Stimulated activated CD4-positive, alpha-beta T cell treated with anti-CD3 and anti-CD28 coated beads, Interleukin-15, amount 100 ng/mL, for 48 hours (primary cell): ENCODE measurements at places on chromosomes 1 and 21.

DNA sequence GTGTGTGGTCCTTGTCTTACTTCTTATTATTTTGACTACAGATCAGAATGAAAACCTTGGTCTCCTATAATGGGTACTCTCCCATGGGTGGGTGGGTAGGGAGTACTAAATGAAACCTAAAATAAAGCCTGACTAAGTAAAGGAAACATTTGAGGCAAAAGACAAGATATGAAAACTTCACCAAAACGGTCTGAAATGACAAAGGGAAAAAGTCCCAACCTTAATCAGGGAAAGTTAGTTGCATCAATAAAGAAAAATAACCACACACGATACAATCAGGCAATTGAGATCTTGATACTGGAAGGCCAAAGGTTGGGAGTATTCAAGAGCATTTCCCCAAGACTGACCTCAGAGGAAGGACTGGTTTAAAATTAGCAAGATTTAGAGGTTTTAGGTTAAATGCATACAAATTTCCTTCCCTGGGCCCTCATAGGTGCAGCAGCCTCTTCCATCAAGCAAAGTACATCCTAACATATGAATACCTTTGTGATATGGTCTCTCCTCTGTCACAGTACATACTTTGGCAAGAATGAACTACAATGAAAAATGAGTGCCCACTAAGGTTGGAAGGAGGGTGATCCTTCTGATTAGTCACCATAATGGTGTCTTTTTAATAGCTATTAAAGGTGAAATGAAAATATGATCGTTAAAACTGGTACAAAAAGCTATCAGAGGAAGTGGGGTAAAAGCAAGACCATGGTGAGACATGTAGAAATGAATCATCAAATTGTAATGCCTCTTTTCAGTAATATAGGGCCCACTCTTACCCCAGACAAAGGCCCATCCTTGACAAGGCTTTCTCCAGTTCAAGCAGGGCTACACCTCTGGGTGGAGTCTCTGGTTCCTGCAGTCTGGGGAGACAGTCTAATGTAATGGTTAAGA is 15.3 kb upstream of the TNFSF4 start:
- DNase-seq = no peak

DNA sequence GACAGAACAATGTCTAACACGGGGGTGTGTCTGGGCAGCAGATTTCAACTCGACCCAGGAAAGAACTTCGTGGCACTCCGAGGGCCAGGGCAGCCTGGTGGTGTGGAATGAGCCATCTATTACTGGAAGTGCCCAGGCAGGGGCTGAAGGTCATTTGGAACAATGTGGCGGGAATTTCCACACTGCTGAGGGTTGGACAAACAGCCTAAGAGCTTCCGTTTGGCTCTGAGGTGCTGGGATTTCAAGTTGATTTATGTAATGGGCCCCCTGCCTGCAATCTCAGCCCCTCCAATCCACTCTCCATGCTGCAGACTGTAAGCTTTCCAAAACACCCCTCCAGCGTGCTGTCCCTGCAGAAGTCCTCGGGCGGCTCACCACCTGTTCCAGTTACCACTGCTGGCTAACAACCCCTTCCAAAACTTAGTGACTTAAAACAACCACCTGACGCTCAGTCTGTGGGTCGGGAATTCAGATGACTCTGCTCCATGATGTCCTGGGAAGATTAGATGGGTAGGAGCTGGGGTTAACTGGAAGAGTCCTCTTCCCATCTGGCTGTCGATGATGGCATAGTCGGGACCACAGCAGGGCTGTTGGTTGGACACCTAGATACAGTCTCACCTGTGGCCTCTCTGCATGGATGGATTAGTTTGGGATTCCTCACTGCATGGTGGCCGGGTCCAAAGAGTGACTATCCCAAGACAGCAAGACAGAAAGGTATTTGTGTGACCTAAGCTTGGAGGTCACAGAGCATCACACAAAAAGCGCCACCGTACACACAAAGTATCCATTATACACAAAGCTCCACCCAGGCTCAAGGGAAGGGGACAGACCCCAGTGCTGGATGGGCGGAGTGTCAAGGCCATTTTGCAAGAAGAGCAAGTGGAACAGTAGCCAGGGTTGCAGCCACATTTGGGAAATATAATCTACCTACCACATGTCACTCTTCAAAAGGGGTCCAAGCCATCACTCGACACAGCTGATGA is 89.7 kb upstream of the IFFO2 start:
- no peak for DNase-seq

- DNase-seq = no peak
Measured at GRCh38 chr1:199590708-199591107, 436.8 kb upstream of the NR5A2 start.

- no peak for DNase-seq
Measured at GRCh38 chr1:209404577-209404976, 178.9 kb upstream of the CAMK1G start.

GRCh38 chr1:198187973-198188588 is 31.3 kb downstream of the NEK7 start:
- no peak for DNase-seq

GRCh38 chr1:30687886-30688285 is 35.5 kb downstream of the MATN1 start:
- DNase-seq = no peak

DNA sequence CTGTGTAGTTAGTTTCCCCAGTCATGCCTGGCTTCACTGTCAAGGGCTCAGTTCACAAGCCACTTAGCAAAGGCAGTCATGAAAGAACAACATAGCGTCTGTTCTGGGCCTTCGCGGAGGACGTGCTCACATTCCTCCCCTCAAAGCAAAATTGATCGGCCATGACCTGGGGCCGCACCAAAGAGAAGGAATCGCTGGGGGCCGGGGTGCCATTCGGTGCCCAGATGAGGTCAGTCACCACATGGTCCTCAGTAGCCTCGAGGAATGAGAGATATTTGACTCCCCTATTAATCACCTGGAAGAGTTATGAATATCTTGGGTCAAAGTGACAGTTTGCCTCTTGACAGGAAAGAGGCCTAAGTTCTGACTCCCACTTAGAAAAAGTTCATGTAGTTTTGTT is 251.1 kb upstream of the JUN start:
- no peak for DNase-seq

GRCh38 chr1:242651817-242652216 is 127.3 kb upstream of the PLD5 start:
- DNase-seq = no peak

GRCh38 chr1:187626056-187626455 is 797.3 kb downstream of the PLA2G4A start:
- no peak for DNase-seq

DNA sequence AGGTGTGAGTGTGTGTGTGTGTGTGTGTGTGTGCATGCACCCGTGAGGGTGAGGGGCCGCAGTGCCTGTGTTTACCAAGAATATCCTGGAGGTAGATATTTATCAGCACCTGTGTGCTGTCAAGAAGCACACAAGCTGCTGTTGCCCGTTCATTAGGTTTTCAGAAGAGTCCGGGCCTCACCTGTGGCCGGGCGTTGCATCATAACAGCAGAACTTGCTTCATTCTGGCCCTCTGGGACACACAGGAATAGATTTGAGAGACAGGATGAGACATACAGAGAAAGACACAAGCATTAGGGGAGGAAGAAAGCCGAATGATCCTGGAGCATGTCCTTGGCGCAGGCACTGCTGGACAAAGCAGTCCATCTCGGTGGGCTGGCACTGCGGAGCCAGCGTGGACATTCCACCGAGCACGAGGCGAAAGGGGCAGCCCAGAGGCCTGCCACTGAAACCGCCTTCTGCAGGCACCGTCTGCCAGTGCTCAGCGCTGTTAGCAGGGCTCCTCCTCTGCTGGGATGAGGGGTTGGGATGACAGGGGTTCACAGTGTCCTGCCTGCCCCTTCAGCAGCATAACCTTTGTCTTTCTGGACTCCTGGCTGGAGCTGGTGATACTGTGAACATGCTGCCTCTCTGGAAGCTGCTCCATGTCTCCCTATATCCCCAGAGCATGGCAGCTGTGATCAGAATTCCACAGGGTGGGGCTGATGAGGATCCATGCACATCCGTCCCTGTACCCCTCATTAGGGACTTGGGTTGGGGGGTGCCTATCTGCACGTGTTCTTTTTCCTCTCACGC is 81.1 kb downstream of the PEX14 start:
- DNase-seq = no peak

DNA sequence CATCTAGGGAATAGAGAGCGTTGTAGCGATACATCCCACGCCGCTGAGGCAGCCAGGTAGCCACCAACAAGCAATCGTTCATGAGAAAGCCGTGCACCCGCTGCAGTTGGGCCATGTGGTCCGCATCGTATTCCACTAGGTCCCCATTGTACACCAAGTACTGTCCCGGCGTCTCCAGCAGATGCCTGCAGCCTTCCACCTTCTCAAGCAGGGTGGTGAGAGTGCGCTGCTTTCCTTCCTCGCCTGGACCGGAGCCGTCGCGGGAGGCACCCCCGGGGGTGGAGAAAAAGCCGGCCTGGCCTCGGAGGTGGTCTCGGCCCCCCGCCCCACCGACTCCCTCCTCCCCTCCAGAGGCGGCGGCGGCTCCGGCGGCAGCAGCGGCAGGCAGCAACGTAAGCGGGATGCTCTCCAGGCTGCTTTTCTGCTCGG is 595 bp downstream of the EXOC8 start:
- no peak for DNase-seq

- DNase-seq = no peak
Measured at GRCh38 chr1:60287536-60287935, 214.0 kb upstream of the C1orf87 start.

GRCh38 chr1:154870734-154871133 is 653 bp upstream of the KCNN3 start:
- no peak for DNase-seq

DNA sequence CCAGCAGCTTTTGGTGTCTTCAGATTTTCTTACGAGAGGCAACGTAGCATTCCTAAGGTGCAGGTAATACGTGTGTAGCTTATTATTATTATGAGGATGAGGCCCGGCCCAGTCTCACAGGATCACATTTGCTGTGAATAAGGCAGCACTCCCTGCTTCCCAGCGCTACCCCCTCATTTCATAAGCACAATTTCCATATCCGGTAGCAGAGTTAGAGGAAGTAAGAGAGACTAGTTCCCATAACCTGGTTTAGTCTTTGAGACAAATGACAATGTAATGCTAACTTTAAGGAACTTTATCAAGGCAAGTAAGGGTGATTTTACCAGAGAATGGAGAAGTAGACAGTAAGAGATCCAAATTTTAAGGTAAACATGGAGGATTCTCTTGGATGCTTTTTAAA is 14.6 kb upstream of the LMO4 start:
- DNase-seq = no peak

DNA sequence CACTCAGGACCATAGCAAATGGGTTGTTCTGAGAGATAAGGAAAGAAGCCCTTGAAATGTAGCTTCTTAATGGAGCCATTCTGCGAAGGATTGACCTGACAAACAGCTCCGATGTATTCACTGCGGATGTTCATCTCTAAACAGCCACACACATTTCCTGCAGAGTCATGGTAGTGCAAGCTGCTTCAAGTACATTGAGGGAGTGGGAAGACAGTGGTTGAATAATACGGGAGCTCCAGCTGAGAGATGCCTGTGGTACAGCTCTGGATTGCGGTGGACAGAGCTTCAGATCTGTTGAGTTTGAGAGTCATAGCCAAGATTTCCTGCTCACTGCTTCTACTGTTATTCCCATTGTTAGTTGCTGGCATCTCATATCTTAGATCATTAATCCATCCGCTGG is 86.6 kb downstream of the ZBTB18 start:
- DNase-seq = no peak

GRCh38 chr1:158121604-158122254 is 59.0 kb upstream of the CD1D start:
- peak; percentile 15 for DNase-seq

- DNase-seq = no peak
Measured at GRCh38 chr1:231601824-231602672, 24.5 kb upstream of the DISC1 start.

GRCh38 chr1:30525971-30526651 is 197.3 kb downstream of the MATN1 start:
- DNase-seq = no peak

GRCh38 chr1:44621841-44622286 is 52.4 kb downstream of the TMEM53 start:
- DNase-seq = no peak

- DNase-seq = no peak
Measured at GRCh38 chr1:96660051-96660450, 61.5 kb upstream of the PTBP2 start.

DNA sequence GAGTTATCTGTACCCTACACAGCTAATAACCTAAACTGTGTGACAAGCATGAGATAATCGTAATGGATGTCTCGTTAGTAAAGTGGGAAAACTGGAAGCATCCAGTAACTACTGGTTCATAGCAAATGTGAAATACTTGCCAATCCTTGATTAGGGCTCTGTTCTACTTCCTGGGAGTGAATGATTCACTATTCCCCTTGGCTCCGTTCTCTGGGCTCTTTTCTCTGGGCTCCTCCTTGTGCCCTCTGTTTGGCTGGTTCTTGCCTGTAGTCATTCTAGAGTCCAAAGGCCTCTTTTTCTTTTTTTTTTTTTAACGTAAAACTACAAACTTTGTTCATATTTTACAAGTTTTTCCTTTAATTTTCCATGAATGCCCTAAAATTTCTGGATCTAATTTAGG is 465.8 kb upstream of the PLXNA2 start:
- no peak for DNase-seq

DNA sequence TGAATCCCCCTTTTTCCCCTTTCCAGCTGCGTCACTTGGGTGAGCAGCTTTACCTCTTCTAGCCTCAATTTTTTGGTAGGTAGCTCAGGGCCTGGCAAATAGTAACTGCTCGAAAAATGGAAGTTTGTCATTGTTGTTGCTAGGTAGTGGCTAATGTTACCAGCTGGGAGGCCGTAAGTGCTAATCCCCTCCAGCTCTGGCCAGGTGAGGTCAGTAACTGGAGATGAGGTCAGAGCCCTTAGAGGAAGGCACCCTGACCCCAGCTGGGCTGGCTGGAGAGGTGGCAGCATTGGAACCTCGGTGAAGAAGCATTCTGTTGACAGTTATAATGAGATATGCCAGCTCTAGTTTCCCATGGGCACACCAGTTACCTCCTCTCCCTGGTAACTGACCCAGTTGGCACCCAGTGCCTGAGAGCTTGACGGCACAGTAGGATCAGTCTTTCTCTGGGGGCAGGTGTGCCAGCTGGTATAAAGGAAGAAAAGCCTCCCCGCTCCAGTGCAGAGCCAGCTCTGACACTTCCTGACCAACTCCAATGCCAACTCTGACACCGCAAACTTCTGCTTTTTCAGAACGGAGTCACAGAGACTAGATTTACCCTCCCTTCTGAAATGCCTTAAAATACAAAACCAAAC is 35.0 kb upstream of the SLC2A1 start:
- no peak for DNase-seq

GRCh38 chr1:99589186-99589636 is 56.7 kb upstream of the PALMD start:
- no peak for DNase-seq

- DNase-seq = no peak
Measured at GRCh38 chr1:201061049-201061448, 37.5 kb upstream of the KIF21B start.

DNA sequence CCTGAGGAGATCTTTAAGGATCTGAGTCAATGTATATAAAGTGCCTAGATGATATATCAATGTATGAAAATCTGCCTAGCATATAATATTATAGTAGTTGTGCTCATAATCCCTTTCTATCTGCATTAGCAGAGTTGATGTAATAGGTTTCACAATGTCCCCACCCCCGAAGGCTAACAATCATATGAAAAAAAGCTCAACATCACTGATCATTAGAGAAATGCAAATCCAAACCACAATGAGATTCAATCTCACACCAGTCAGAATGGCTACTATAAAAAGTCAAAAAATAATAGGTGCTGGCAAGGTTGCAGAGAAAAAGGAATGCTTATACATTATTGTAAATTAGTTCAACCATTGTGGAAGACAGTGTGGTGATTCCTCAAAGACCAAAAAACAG is 147.8 kb upstream of the DPT start:
- no peak for DNase-seq

GRCh38 chr1:29368936-29369932 is 132.9 kb downstream of the PTPRU start:
- no peak for DNase-seq
